ENCODE measurements at places on chromosomes 7 and 10. TPM values are rescaled to one million over a fixed set of nuclear protein-coding genes. Genes with fewer than 3 reads are reported as not detected.

- H3K4me1 ChIP-seq: no peaks in the 10 kb centered on the region
- H3K27ac ChIP-seq: no peak overlapping the region
- no peaks in the 10 kb centered on the region for H3K27me3 ChIP-seq
- H3K4me3 ChIP-seq: no peak overlapping the region
These were observed 16.6 kb downstream of the SSMEM1 start for GRCh38 chr7:130224210-130224609.

DNA sequence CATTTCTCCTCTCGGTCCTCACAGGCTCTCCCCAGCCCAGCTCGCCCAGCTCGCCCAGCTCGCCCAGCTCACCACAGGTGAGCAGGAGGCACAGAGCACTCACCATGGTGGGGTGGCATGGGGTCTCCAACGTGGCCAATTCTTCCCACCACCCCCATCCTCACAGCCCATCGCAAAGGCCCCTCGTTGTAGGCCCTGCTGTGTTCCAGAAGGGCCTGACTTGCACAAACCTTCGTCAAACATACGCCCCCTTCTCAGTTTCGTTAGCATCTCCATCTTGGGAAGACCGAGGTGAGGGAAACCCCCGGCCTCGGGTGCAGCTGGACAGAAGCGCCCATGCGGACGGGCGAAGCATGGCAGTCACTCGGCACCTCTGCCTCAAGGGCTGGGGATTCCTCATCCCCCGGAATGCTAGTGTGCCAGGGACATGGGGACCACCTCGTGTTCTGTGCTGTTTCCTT lies 304.6 kb downstream of the TNS3 start:
- no peaks in the 10 kb centered on the region for H3K27me3 ChIP-seq
- DNase-seq: no peak
- no peak overlapping the region for H3K4me3 ChIP-seq
- no peak overlapping the region for H3K27ac ChIP-seq

DNA sequence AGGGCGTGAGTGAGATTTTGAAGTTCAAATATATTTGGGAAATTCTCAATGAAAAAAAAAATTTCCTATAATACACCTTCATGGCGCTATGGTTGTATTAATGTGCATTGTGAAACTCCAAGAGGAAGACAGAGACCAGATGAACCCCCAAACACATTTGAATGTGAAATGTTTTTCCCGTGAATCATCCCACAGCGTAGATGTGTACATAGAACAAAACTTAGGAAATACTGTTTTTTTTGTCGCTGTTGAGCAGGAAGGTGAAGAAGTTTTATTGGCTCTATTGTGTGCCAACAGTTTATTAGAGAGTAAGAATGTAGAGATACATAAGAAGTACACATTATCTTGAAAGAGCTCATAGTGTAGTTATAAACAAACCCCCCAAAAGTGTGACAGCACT lies 134.0 kb downstream of the KCND2 start:
- no peaks in the 10 kb centered on the region for H3K27me3 ChIP-seq
- DNase-seq: no peak
- no peaks in the 10 kb centered on the region for H3K4me1 ChIP-seq

- H3K4me3 ChIP-seq: no peak overlapping the region
- H3K27me3 ChIP-seq: no peaks in the 10 kb centered on the region
- H3K4me1 ChIP-seq: no peaks in the 10 kb centered on the region
- no peak overlapping the region for H3K27ac ChIP-seq
These were observed 113.7 kb downstream of the TRRAP start for GRCh38 chr7:98992076-98992475.

DNA sequence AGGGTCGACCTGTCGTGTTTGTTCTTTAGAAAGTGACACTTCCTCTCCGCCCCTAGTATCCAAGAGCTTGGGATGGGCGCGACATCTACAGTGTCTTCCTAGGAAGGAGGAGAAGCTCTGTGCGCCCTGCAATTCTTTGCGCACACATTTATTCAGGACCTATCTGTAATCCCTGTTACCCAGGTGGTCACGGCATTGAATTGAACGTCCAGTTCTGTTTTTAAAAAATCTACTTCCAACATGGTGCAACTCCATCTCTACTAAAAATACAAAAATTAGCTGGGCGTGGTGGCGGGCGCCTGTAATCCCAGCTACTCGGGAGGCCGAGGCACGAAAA lies 606 bp upstream of the LAMB1 start:
- peaks cover 2% of the 10 kb centered on the region for H3K4me1 ChIP-seq
- no peaks in the 10 kb centered on the region for H3K27me3 ChIP-seq
- H3K36me3 ChIP-seq: no peaks in the 10 kb centered on the region
- peak overlapping the region; percentile 56 for H3K4me3 ChIP-seq
- H3K27ac ChIP-seq: no peak overlapping the region
- no peak for DNase-seq

DNA sequence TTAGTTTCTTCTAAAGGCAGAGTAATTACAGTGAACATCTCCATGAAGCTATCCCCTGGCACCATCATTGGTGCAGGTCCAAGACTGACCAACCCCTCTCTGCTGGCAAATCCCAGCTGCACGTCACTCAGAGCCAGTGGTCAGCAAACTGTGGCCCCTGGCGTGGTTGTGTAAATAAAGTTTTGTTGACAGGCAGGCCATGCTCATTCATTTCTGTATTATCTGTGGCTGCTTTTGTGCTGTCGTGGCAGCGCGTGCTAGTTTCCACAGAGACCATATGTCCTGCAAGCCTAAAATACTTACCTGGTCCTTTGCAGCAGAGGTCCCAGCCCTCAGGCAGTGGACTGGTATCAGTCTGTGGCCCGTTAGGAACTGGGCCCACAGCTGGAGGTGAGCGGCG lies 117.6 kb upstream of the NPS start:
- no peak overlapping the region for H3K27ac ChIP-seq

DNA sequence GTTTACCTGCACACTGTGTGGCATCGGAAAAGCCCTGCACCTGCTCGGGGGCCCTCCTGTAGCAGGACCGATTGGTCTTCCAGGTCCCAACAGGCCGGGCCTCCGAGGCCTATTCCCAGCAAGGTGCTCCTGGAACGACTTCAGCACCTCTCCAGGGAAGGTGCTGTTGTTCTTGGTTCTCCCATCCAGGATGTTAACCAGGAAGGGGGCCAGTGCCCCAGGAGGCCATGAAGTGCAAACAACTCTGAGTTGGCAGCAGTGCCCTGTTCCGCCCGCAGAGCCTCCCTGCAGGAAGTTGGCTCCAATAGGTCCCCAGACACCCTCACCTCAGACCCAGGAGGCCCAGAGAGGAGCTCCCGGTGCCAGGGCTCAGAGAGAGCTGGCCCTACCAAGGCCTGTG lies 64.0 kb upstream of the DUSP5 start:
- no peak overlapping the region for H3K27ac ChIP-seq
- no peak for DNase-seq
- no peak overlapping the region for H3K4me3 ChIP-seq
- H3K4me1 ChIP-seq: no peaks in the 10 kb centered on the region
- H3K36me3 ChIP-seq: no peaks in the 10 kb centered on the region
- no peaks in the 10 kb centered on the region for H3K27me3 ChIP-seq

- H3K27me3 ChIP-seq: no peaks in the 10 kb centered on the region
- H3K36me3 ChIP-seq: no peaks in the 10 kb centered on the region
- H3K27ac ChIP-seq: no peak overlapping the region
- DNase-seq: no peak
These were observed 5.4 kb upstream of the SUV39H2 start for GRCh38 chr10:14873090-14873760.

DNA sequence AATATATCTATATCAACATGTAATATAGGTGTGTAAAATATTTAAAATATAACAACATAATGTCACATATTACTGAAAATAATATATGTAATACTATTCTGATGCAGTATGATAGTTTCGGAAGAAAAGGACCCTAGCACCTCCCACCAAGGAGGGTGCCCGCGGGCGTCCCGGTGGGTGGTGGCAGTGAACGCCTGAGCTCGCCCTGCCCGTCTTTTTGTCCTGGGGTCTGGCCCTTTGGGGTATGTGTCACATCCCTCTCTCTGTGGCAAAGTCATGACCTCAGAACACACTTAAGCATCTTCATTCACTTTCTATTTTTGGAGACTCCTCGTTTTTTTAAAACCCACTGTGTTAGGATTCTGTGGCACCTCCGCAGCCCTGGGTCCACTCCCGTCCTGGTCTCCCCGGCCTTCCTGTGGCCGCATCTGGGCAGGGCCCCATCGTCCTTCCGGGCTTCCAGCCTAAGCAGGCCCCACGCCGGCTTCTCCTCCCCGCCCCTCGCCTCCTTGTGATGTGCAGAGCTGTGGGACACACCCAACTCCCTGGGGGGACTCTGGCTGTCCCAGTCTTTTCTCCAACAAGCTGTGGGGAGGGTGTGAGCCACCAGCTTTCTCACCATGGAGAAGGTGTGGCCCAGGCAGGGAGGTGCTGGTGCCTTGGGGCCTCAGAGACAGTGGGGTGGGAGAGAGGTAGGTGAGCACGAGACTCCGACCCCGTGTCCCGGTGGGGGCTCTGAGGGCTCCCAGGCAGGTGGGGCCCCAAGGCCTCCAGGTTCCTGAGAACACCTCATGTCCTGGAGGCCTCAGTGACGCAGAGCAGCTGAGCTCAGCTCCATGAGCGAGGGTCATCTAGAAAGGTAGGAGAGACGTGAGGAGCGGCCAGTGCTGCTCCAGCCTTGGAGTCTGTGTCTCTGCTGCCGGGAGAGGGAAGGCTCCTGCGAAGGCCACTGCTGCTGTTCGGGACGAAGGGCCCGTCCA lies 16.5 kb downstream of the PWWP2B start:
- H3K36me3 ChIP-seq: no peaks in the 10 kb centered on the region
- no peak overlapping the region for H3K4me3 ChIP-seq
- DNase-seq: no peak
- no peak overlapping the region for H3K27ac ChIP-seq
- H3K4me1 ChIP-seq: peaks cover 23% of the 10 kb centered on the region
- H3K27me3 ChIP-seq: no peaks in the 10 kb centered on the region

DNA sequence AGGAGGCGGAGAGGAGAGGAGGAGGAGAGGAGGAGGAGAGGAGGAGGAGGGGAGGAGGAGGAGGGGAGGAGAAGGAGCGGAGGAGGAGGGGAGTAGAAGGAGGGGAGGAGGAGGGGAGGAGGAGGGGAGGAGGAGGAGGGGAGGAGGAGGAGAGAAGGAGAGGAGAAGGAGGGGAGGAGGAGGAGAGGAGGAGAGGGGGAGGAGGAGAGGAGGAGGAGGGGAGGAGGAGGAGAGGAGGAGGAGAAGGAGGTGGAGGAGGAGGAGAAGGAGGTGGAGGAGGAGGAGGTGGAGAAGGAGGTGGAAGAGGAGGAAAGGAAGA lies 15.5 kb upstream of the CRCP start:
- no peaks in the 10 kb centered on the region for H3K4me1 ChIP-seq
- no peak for DNase-seq

GRCh38 chr7:117480055-117480362 lies 184 bp downstream of the CFTR start:
- no peak overlapping the region for H3K27ac ChIP-seq
- no peaks in the 10 kb centered on the region for H3K4me1 ChIP-seq
- DNase-seq: no peak

DNA sequence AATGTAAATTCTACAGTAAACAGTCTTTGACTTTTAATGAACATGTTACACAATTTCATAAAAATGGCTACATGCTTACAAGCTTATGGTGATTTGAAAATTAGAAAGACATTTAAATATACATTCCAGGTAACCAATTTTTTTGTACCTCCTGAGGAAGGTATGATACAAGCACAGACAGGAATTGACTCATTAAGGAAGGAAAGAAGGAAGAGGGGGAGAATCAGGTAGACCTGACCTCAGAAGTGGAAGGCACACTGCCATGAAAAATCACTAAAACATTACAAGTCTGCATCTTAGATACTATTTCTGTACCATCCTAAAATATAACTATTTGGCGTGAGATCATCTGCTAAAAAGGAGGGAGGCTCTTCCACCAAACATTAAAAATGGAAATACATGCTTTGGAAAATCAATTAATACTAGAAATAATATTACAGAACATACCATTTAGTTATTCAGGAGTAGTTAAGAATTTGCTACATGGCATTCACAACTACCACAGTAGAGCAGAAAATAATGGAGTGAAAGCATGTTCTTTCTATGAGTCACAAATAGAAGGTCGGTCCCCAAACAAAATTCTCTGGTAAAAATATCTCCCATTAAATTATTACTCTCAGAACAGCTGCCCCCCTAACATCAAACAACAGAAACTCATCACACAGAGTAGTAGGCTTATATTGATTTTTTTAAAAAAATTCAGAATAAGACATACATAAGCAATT lies 15.2 kb downstream of the RAB11FIP2 start:
- no peak for DNase-seq
- H3K4me1 ChIP-seq: peaks cover 9% of the 10 kb centered on the region
- H3K36me3 ChIP-seq: no peaks in the 10 kb centered on the region
- H3K27me3 ChIP-seq: no peaks in the 10 kb centered on the region
- H3K4me3 ChIP-seq: no peak overlapping the region
- H3K27ac ChIP-seq: no peak overlapping the region

GRCh38 chr7:42617806-42618457 lies 293.9 kb downstream of the C7orf25 start:
- H3K4me1 ChIP-seq: peaks cover 2% of the 10 kb centered on the region
- no peaks in the 10 kb centered on the region for H3K27me3 ChIP-seq
- no peak overlapping the region for H3K27ac ChIP-seq
- no peak overlapping the region for H3K4me3 ChIP-seq
- no peaks in the 10 kb centered on the region for H3K36me3 ChIP-seq
- DNase-seq: no peak

DNA sequence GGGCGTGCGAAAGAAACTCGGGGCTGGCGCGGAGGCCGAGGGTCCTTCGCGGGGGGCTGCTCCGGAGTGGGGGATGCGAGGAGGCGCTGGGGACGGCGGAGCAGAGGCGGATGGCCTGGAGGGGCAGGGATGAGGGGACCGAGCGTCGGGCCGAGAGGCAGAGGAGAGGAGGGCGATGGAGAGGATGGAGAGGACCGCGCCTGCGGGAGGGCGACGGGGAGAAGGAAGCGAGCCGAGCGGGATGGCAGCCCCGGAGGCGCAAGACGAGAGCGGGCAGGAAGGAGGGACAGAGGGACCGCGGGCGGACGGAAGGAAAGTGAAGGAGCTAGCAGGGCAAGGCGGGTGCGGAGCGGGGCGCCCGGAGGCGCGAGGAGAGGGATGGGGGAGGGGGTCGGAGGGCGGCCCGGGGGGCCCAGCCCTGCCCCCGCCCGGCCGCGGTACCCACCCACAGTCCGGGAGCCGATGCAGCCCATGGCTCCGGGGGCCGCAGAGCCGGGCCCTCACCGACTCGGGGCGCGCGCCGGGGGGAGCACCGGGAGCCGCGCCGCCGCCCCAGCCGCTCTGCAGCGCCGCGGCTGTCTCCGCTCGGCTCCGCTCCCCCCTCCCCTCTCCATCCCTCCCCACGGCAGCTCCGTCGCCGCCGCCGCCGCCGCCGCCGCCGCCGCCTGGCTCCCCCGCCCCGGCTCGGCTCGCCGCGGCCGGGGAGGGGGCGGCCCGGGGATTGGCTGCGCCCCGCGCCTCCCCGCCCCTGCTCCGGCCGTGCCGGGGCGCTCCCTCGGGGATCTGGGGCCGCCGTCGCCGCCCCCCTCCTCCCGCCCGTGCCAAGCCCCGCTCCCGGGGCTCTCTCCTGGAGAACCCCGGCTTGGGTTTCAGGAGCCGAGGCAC lies at the start of gene FAM131B:
FAM131B (minus strand) TSS at position 583 of the 885 bp plus-strand sequence; CDS start at position 473, 110 bp downstream.
- no peak for DNase-seq
- no peak within 1 kb of the TSS for H3K27ac ChIP-seq
- no peaks in the 10 kb centered on the region for H3K27me3 ChIP-seq

- H3K36me3 ChIP-seq: no peaks in the 10 kb centered on the region
- H3K27me3 ChIP-seq: no peaks in the 10 kb centered on the region
These were observed 17.9 kb upstream of the UBE2D1 start for GRCh38 chr10:58316874-58317273.

The BMPER gene
- polyA plus RNA-seq: 3.7 TPM

The CALY gene
- not detected for polyA plus RNA-seq

The SPDYE9 gene
- polyA plus RNA-seq: 0.11 TPM

The C10orf90 gene
- not detected for polyA plus RNA-seq

The HYAL4 gene
- not detected for polyA plus RNA-seq

The INA gene
- polyA plus RNA-seq: 0.05 TPM
